ENCODE measurements at places on chromosomes 11 and 22.

- DNase-seq = peak; percentile 56
Observed at GRCh38 chr11:63779039-63779438, 10.5 kb upstream of the ZFTA start.

DNA sequence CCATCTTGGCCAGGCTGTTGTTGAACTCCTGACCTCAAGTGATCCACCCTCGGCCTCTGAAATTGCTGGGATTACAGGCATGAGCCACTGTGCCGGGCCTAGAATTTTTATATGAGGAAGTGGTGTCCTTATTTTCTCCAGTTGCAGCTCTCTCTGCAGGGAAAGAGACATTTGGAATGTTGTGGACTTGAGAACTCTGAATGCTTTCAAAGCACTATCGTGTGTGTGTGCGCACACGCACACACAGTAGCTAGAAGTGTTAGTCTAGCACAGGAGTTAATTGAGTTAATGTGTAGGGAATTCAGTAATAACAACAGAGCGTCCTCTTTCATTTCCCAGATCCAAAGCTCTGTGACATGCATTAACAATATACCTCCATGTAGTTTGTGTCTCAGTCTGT is 164.0 kb upstream of the RASSF10 start:
- DNase-seq = no peak

DNA sequence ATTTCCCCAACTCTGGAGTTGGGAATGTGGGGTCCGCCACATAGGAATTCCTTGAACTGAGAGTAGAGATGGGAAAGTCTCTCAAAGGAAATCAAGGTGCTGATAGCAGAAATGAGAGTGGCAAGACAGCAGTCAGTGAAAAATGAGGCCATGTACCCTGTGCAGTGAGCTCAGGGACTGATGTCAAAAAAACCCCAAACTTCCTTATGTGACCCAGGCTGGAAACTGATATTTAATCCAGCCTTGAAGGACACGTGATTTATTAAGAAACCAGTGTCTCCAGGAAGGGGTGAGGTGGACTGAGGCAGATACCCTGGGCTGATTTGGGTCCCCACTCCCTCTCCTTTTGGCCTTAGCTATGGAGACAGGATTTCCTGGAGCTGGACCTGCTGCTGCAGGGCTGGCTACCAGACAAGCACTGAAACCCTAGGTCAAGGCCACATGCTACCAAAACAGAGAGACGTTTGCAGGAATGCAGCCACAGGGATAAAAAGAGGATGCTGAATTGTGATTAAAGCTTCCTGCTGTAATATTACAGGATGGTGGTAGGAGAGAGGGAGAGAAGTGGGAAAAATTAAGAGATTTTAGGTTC is 25.3 kb upstream of the FCHSD2 start:
- no peak for DNase-seq

DNA sequence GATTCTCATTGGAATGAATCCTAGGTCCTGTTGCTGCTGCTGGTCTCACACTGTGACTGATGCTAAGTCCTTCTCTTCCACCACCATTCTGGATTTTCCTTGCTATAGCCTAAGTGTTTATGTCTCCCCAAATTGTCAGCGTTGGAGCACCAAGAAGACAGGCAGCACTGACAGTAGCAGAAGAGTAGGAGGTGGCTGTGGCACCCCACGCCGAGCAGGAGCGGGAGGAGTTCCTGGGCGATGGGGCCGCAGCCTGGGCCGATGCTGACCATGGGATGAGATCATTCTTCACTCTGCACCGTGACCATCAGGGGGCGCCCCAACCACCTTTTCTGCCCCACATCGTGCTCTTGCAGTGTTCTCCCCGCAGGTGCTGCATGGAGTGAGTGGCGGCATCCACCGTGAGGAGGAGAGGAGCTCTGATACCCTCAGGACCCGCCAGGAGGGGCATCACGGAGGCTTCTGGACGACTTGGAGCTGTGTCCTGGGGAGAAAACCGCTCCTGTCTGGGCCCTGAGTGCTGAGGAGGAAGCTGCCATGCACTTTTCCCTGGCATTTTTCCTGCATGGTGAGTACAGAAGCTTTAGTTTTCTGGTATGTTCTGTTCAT is 57.0 kb downstream of the LRRC74B start:
- DNase-seq = peak; percentile 66

DNA sequence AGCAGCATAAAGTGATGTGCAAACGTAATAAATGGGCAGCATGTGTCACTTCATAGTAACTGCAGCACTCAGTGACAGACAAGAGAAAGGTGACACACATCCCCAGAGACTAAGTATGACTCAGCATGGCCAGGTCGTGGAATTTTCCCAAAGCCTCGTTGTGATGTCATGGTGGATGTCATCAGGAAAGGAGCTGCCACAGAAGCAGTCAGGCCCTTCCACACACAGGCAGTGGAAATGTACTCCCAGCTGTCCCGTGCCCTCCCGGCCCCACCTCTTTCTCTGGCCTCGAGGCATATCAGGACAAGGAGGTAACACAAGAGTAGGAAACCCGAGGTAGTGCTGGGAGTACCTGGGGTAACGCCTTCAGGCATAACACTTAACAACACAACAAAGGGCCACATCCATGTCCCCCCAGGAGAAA is 8.1 kb downstream of the PC start:
- peak; percentile 92 for DNase-seq

DNA sequence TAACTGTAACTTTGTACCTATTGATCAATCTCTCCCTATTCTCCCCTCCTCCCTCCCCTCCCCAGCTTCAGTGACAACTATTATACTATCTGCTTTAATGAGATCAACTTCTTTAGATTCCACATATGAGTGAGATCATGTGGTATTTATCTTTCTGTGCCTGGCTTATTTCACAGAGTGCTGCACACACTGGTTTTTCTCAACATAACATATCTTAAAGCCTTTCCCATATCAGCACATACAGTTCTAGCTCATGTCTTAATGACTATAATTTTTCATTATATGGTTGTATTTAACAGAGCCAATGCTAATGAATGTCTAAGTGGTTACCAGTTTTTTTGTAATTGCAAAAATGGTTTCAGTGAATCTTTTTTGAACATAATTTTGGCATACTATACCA is 340.3 kb upstream of the DDI1 start:
- DNase-seq = no peak

GRCh38 chr22:42697542-42698013 is 23.1 kb downstream of the A4GALT start:
- DNase-seq = peak; percentile 89

DNA sequence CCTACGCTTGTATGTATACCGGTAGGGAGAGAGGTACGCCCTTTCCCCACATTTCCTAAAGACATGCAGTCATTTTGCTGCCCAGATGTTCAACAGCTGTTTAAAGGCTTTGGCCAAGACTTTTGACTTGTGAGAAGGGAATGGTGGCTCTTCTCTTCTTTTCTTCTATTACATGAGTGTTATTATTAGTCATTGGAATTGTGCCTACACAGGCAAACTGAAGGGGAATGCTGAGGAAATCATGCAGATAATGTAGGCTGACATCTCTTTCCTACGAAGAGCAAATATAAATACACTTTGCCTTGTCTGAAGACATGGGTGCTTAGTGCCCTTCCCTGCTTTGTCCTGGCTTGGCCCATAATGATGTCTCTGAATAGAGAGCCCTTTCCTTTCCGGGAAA is 194.3 kb upstream of the NARS2 start:
- no peak for DNase-seq

DNA sequence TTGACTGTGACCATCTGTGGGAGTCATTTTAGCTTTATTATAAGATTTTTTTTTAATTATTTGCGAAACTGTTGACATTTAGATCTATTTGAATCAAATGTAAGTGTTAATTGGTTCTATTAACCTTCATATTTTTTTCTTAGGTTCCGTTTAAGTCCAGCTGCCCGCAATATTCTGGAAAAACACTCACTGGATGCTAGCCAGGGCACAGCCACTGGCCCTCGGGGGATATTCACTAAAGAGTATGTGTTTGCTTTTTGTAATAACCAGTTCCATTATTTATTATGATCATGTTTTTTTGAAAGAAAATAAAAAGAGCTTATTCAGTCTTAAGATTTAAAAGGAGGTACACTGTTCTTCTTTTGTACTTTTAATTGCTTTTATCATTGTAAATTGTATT is 43.9 kb downstream of the PDHX start:
- no peak for DNase-seq

DNA sequence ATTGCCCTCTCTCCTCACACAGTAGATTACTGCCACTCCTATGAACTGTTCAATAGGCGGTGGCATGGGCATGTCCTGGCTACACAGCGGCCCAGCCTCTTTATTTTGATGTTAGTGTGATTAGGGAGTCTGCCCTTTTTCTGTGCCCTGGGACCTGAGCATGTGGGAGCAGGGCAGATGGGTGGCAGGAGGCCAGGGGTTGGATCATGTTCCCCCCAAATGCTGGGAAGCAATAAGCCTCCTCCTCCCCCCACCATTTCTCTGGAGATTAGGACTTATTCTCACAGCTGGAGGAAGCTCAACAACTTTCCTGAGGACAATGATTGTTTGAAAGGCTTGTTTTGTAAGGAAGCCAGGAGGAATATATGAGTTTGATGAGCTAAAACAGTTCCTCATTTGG is 848 bp downstream of the HEPN1 start:
- DNase-seq = no peak

- DNase-seq = no peak
Observed at GRCh38 chr11:8249482-8249881, 14.2 kb downstream of the LMO1 start.

- no peak for DNase-seq
Observed at GRCh38 chr22:21569459-21570170, 2.1 kb downstream of the UBE2L3 start.

DNA sequence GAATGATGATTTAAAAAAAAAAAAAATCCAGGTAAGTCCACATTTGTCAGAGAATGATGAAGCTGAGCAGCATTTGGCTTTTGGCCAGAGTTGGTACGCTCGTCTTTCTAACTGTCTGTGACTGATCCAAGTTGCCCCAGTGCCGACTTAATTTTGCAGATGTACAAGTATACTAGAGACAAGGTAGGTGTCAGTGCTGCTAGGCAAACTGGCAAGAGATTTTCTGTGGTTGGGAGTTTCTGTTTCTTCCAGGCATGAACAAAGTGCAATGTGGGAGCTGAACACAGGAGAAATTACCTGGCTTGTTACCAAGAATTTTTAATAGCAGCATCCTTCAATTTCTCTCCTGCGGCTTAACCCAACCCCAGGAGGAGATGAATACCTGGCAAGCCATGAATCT is 307.7 kb downstream of the BUD13 start:
- DNase-seq = no peak

DNA sequence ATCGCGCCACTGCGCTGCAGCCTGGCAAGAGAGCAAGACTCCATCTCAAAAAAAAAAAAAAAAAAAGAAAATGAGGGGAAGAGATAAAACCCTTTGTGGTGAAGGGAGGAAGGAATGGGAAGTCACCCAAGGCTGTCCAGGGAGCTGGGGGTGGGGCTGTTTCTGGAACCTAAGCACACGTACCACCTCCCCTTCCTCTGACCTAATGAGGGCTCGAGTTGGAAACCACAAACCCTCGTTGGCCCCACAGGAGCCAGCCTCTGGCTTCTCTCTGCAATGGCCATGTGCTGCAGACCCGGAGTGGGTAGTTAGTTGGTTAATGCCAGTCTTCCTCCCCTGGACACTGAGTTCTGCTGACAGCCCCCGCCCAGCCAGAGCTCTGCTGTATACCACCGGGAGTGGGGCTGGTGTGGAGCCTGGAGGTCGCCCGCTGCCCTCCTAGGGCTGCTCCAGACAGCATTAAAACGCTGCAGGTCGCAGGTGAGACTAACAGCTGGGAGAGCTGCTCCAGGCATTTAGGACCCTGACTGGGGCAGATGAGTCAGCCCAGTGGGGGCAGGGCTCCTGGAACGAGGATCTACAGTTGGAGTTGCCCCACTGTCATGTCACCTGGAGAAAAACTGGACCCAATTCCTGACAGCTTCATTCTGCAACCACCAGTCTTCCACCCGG is at the start of gene LGALS12:
LGALS12 (plus strand) TSS at position 228 of the 672 bp plus-strand sequence; CDS start at position 603, 375 bp downstream.
- no peak for DNase-seq

DNA sequence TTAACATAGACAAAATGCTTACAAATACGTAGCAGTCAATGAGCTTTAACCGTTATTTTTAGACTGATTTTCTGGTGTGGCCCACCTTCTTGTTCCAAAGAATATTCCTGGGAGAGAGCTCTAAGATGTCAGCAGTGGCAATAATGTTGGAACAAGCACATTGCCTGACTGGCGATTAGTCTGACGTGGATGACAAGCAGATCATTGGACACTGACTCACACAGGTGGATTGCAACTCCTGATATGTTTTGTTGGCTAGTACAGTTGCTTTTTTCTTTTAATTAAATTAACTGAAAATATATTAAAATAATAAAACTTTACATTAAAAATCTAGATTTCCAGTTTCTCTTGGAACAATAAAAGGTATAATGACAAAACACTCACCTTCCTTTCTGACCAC is 78.0 kb downstream of the TENM4 start:
- DNase-seq = no peak

DNA sequence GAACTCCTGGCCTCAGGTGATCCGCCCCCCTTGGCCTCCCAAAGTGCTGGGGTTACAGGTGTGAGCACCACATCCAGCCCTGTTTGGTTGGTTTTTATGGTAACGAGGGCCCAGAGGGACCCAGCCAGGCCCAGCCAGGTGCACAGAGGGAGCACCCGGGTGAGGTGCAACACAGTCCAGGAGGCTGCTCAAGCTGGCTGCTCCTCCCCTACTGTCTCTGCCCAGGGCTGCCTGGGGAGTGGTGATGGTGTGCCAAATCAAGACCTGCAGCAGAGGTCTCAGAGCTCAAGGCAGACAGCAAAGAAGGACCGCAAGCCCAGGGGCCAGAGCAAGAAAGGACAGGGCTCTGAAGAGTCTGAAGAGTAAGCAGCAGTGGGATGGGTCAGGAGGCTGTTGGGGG is 1.4 kb downstream of the TSGA10IP start:
- no peak for DNase-seq

DNA sequence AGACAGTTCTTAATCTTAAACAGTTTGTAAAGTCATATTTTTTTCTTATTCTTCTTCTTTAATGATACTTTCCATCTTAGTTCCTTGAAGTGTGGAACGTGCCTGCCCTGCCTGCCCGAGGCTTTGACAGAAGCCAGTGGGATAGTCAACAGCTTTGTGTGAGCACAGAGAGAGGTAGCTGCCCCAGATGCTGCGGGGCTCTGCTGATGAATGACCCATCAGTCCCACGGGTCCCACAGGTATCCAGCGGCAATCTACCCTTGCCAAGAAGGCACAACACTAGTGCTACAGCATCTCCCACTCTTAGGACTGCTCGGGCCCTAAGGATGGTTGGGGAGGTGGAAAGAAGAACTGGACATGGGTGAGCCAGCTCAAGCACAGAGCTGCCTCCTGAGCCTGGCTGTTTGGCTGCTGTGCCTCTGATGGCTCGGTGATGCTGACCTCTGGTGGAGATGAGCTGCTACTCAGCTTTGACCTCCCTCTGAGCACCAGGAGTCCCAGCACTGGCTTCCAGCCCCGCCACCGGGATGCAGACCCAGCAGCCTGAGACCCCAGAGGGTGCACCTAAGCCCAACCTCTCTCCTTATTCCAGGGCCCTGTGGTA is 11.8 kb upstream of the APLNR start:
- peak; percentile 70 for DNase-seq

Data from HFFc6 (cell line).